ENCODE measurements at places on chromosomes 6 and 20.

- no peak for DNase-seq
Observed at GRCh38 chr6:158373214-158373613, 60.9 kb downstream of the TULP4 start.

DNA sequence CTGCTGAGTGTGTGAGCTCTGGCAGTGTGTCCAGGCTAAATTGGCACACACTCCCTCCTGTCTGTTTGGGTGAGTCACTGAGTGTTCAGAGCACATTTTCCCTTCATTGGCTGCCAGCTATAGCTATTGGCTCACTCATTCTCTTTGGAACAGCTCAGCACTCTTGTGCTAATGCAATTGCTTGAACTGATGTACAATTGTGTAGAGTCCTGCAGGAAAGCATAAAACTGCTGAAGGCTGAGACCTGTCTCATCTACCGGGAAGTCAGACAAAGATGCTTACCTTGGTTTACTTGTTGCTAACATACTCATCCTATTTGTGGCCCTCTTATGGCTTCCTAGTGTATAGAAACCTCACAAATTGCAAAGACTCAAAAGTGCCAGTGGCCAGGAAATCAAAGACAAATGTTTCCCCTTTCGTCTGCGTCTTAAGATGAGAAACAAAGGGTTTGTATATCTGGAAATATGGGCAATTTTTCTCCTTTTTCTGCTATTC is 351.0 kb downstream of the BCKDHB start:
- peak; percentile 66 for DNase-seq

- no peak for DNase-seq
Observed at GRCh38 chr20:12211361-12211760, 293.7 kb downstream of the BTBD3 start.

- DNase-seq, result no peak
Observed at GRCh38 chr6:80254716-80255115, 148.2 kb downstream of the BCKDHB start.

DNA sequence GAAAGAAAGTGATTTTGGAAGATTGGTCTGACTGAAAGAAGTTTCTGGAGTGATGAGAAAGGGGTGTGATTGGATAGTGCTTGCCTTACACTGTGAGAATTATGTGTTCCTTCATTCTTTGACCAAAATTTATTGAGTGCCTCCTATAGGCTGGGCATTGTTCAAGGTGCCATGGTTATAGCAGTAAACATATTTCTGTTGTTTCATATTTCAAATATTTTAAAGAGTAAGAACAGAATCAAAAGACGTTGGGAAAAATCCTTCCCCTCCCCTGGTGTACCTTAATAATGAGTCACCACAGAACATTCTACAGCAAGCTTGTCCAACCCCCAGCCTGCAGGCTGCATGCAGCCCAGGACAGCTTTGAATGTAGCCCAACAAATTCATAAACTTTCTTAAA is 78.6 kb downstream of the GCLC start:
- DNase-seq, result no peak

DNA sequence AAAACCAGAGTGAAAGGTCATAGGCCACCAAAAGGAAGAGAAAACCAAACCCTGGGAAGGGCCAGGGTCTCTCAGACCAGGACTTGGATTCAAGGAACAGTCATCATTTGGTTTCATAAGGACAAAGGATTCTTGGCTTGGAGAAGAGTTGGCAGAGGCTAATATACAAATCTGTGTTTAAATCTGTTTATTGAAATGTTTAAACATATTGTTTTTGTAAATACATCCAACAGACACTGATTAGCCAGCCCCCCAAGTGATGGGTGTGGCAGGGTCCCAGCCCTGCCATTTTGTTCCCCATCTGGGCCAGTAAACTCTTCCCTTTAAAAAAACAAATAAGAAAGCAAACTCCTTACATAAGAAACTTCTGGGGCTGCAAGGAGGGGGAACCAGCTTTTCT is 6.1 kb upstream of the ZNF831 start:
- DNase-seq, result no peak

Measured in amniotic stem cell (primary cell).